Suppressor macrophage treated with lipopolysaccharide for 1 hour (primary cell): ENCODE measurements at places on chromosomes 5 and 9.

- no peak for DNase-seq
Measured at GRCh38 chr5:72134226-72134899, 27.1 kb downstream of the MAP1B start.

DNA sequence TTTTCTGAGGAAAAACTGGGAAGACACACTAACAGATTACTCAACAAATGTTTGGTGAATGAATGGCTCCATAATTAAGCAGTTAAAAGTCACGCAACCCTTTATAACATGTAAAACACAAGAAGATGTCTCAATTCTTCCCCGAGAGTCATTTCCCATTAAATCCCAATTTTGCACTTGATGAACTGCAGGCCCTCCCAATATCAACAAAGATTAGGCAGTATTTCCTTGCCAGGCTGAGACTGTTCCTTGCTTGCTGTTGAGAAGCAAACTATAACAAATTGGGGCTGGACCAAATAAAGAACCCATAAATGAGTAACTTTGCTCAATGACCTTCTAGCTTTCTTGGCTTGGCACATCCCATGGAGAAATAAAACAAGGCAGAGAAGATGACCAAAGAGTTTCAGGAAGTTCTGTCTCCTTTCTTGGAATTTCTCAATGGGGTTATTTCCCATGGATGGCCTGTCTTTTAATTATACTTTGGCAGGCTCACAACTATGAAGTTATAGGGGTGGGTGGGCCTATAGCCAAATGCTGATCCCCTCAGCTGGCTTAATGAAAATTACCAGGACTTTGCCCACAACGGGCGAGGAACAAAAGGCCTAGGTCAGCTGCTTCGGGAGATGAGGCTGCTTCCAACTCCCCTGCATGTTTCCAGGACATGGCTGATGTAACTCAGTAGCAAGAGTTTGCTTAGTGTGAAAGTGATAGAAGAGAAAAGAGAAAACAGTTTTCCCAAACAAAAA, 243.1 kb upstream of the RFX3 start:
- no peak for DNase-seq

GRCh38 chr9:105357937-105358336, 89.9 kb upstream of the FSD1L start:
- DNase-seq = no peak

DNA sequence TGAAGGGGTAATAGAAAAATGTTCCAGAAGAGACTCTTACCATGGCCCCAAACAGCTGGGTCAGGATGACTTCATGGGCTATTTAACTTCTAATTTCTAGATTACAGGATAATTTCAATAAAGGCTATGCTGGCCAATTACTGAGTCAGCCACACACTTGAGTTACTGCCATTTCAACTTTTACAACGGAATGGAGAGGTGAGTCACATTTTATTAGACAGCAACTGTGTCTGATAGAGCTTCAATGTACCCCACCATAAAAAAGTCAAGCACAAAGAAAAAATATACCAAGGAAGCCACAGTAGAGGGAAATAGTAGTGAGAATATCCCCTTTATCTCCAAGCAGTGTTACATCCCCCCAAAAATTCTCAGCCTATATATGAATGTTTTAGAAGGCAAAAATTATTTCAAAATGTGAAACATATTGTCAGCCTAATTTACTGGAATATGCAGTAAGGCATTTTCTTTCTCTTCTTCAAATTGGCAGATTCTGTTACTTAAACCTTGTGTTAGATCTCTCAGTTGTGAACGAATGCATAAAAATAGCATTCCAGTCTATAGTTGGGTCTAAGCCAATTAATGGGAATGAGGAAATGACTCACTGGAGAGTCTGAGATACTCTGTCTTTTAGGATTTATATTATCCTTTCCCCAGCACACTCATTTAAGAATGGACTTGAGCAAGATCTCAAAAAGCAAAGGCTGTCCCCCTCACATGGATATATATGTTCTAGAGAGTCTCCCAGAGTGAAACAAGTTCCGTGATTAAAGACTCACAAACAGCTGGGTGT, 47.1 kb upstream of the RAI14 start:
- peak; percentile 50 for DNase-seq

- peak; percentile 9 for DNase-seq
Measured at GRCh38 chr5:31346896-31347551, 153.5 kb downstream of the CDH6 start.

DNA sequence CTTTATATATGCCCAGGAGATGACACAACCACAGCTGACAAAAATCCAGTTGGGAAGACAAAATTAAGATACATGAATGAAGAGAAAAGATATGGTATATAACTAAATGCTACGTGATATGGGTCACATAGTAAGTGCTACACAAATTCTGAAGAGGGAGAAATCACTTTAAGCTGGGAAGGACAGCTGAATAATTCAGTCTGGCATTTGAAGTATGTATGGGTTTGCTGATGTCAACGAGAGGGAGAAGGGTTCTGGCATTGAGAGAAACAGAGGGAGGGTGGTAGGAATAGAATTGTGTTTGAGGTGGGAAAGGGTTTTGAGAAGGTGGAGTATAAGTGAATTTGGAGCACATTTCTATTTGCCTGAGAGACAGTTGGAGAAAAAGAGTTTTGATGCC, 6.7 kb upstream of the SLIT3 start:
- no peak for DNase-seq

DNA sequence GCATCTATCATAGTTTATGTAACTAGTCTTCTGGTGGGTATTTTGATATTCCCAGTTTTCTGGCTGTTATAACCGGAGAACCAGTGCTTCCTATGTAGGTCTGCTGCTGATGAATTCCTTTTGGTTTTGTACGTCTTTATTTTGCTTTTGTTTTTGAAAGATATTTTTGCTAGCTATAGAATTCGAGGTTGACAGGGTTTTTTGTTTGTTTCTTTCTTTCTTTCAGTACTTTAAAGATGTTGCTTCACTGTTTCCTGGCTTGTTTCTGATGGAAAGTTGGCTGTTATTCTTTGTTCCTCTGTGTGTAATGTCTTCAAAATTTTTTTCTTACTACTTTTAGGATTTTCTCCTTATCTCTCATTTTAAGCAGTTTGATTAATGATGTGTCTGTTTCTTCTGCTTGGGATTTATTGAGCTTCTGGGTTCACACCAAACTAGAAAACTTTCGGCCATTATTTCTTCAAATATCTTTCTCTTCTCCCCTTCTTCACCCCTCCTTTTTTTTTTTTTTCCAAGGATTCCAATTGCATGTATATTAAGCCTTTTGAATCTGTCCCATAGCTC, 27.5 kb downstream of the ZNF618 start:
- no peak for DNase-seq

- DNase-seq = peak; percentile 44
Measured at GRCh38 chr9:2132484-2133082, 117.4 kb downstream of the SMARCA2 start.

- DNase-seq = peak; percentile 78
Measured at GRCh38 chr5:31770998-31771397, 132.1 kb downstream of the PDZD2 start.

DNA sequence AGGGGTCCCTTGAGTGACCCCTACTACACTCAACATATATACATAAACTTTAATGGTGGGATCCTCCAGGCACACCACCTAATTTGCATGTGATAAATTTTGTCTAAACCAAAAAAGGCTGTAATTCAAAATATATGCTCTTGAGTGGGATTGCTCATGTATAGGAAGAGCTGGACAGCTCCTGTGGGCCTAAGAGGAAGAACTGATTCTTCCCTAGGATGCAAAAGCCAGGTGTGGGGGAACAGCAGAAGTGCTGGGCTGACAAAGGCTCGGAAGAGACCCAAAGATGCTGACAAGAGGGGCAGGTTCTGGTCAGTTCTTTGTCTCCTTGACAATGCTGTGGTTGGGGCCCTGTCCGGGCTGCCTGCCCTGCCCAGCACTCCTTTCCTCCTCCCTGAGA, 43.9 kb downstream of the PCDH1 start:
- DNase-seq = no peak

DNA sequence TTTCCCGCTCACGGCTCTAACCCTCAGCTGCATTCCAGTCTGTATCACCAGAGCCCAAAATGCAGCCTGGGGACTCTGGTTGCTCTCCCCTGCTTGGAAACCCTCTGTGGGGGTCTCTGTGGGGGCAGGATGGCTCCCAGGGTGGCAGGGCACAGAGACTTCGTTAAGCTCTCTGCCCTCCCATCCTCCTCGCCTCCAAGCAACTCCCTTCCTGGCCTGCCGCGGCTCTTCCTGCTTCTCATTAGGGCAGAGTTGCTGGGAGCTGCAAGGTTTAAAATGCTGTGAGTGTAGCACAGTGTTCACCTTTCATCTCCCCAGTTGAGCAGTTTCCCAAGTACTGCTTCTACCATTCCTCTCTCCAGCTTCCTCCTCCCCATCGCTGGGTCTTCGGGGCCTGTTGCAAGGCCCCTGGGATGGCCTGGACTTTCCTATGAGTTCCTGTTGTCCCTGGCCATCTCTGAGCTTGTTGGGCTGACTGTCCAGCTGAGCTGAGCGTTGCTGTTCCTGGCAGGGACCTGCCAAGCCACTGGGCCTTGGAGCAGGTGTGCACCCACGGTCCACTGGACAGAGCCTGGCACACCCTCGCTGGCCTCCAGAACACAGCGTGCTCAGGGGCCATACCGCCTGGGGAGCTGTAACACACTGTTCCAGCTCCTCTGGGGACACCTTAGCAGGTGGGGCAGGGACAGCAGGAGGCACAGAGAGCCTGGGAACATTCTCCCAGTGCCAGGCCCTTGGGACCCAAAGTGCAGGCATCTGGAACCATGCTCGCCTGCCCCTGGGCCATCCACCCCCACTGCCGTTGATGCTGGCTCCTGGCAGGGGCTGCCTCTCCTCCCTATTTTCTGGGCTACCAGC, 188.4 kb downstream of the C9orf50 start:
- no peak for DNase-seq

DNA sequence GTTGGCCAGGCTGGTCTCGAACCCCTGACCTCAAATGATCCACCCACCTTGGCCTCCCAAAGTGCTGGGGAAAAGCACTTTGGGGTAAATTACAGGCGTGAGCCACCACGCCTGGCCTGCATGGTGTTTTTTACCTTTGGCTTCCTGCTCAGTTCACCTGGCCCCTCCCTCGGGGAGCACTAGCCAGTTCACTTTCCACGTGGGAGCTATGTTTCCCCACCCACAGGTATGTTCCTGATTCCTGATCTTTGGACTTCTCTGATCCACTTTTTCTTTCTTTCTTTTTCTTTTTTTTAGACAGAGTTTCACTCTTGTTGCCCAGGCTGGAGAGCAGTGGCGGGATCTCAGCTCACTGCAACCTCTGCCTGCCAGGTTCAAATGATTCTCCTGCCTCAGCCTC, 15.8 kb downstream of the DAB2IP start:
- DNase-seq = no peak

- DNase-seq = no peak
Measured at GRCh38 chr5:407801-408268, 35.1 kb upstream of the EXOC3 start.

- peak; percentile 3 for DNase-seq
Measured at GRCh38 chr5:141223112-141223783, at the start of gene PCDHB14. PCDHB14 (plus strand) TSS chr5:141223343; CDS start chr5:141223506, 163 bp downstream.

DNA sequence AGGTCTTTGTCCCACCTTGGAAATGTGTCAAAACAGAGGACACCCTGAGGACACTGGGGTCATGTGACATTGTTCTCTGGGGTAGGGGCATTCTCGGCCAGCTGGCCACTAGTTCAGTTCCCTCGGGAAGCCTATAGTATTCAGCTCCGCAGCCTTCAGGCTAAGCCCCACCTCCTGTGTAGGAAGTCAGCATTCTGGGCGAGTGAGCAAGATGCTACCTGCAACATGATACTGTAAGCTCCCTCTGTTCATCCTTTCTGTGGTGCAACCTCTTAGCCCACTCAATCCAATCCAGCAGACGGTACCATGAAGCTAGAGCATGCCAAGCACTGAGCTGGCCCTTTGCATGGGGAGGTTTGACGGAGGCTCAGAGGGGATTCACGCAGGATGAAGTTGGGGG, 5.3 kb downstream of the NTNG2 start:
- no peak for DNase-seq

DNA sequence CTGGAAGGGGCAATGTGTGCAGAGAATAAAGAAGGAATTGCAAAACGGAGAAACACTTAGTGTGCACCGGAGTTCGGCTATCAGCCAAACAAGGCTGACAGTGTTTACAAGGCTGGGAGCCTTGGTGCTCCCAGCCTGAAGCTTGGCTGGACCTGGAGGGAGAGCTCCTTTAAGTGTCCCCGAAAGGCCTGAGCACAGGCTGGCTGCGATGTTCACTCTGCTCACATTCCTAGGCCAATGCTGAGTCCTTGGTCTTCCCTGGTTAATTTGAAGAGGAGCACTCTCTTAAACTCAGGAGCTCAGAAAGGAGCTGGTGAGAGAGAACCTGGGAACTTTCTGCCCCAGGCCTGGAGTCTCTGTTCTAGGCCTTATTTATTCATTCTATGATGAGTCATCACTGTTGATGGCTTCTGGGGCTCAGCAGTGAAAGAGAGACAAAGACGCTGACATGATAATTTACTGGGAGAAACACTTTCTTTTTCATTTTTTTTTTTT, 88.6 kb upstream of the MYO10 start:
- DNase-seq = peak; percentile 41

DNA sequence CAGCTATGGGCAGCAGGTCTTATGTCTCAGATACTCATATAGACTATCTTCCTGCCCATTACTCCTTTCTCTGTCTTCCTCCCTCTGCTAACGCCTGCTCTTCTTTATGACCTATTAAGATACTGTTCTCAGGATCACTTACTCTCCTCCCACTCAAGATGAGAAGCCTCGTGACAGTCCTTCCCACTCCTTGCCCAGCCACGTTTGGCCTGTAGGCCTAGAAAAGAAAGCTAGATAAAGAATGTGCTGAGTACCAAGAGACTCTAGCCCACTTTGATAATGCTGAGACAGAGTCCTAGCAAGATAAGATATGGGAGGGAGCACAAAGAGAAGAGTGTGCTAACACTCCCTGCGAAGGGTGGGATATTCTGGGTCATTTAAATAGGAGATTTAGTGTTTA, 6.8 kb upstream of the DENND4C start:
- peak; percentile 68 for DNase-seq

GRCh38 chr9:134396258-134396742, 70.0 kb downstream of the RXRA start:
- peak; percentile 65 for DNase-seq

DNA sequence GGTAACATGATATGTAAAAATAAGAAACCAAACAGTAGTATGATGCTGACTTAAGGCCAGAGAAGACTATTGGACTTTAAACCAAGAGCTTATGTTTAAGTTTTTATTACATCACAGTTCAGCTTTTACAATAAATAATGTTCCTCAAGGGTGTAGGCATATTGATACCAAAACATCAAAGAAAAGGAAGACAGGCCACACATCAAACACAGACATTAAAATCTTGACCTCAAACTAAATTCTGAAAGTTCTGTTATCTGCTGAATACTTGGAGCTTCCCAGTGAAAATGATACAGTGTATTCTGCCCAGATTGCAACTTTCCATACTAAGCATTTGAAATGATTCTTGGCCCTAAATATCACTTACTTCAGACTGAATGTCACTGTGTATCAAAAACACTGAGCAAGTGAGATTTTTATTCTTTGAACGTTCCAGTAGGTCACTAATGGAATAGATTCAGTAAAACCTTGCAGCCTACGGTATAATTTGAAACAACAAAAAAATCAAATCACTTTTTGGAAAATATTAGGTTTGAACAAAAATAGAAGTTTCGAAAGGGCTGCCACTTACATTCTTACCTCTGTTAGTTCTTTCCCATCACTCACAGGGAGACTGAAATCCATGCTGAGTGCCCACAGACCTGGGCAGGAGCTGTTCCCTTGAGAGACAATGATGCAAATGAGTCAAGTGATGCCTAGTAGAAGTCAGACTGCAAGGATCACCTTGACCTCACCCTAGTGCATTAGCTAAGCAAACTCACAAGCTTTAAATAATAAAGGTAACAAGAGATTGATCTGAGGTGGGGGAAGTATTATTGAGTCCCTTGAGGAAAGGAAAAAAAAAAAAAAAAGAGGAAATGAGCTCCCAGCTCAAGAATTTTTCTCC, 2.5 kb downstream of the LPAR1 start:
- no peak for DNase-seq
